ENCODE measurements at places on chromosomes 1 and 21. TPM values are rescaled to one million over a fixed set of nuclear protein-coding genes. Genes with fewer than 3 reads are reported as not detected.
A peak's percentile ranks its signal among the peaks of the same experiment; 100 is the strongest.

Gene CFAP107
- total RNA-seq, result not detected

DNA sequence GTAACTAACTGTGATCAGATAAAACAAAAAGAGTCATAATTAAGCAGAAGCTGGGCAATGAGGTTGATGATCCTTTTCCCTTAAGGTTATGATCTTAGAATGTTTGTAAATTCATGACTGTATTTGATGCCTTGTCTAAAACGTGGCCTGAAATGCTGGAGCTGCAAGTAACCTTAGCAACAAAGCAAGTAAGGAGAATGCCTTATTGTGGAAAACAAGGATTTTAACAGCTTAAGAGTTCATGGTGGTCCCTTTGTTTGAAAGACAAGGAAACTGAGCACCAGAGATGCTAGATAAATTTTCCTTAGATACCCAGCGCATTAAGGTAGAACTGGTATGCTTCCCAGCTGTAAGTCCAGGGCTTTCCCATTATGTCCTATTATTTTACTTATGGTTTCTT is 25.7 kb upstream of the XPR1 start:
- no peak for DNase-seq

- DNase-seq, result no peak
Observed at GRCh38 chr1:211653293-211653692, 22.1 kb downstream of the NEK2 start.

Gene IL19
- not detected for total RNA-seq

DNA sequence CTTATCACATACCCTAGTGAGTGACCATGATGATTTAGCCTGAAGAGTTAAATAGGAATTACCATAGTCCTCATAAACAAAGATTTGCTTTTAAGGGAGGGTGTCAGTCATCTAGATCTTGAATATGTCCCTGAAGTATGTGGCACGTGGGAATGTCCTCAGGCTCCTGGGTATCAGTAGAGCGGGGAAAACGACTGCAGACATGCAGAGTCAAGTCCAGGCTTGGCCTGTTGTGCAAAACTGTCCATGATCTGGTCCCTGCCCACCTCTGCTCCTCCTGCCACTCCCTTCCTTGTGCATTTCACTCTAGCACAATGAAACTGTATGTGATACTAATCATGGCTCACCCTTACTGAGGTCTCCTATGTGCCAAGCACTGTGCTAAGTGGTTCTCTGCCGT is 12.9 kb downstream of the MOV10 start:
- DNase-seq, result no peak

Gene SOAT1
- total RNA-seq, result 38.6 TPM

DNA sequence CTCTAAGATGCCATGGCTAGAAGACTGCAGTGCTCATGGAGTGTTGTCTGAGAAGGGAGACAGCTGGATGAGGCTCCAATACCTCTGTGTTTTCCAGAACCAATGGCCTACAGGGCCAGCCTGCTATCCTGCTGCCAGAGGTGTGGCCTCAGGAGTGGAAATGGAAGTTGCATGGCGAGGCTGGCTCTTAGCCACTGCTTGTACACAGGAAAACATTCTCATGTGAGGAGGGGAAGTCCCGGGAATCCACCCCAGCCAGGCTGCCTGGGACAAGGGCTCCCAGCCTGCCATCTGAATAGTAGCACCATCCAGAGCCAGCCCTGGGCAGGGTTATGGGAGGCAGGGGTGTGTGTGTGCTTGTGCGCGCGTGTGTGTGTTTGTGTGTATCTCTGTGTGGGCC is 56.5 kb downstream of the SDC3 start:
- peak; percentile 68 for DNase-seq

GRCh38 chr1:231862611-231863010 is 236.0 kb downstream of the DISC1 start:
- no peak for DNase-seq

Gene BRDT
- total RNA-seq, result not detected

Gene ALG14
- 3.2 TPM for total RNA-seq

Gene E2F2
- total RNA-seq, result 0.96 TPM

DNA sequence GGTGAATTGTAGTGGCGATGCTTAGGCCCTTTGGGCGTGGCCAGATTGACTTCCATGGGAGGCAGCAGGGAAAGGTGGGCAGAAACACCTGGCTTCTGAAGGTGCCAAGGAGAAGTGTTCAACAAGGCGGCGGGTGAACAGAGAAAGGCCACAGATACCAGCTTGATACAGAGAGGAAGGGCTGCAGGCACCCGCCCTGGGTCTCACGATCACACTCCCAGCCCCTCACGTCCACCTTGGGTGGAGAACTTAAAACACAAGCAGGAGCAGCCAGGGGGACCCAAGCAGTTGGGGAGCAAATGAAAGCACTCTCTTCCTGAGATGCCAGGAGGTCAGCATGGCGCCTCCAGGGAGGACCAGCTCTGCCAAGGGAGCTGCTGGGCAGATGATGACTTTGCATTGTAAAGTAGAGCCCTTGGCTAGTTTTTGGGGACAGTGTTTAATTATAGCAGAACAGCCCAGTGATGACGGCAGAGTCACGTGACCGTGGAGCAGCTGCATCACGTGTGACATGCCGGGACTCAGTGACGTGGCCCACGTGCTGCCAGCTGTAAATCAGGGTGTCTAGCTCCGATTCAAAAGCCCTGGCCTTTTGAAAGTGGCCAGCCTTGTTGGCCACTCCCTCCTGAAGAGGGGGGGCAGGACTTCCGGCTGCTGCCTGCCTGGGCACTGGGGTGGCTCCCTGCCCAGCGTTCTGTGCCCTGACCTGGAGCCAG is 19.0 kb downstream of the SLC37A1 start:
- peak; percentile 90 for DNase-seq

DNA sequence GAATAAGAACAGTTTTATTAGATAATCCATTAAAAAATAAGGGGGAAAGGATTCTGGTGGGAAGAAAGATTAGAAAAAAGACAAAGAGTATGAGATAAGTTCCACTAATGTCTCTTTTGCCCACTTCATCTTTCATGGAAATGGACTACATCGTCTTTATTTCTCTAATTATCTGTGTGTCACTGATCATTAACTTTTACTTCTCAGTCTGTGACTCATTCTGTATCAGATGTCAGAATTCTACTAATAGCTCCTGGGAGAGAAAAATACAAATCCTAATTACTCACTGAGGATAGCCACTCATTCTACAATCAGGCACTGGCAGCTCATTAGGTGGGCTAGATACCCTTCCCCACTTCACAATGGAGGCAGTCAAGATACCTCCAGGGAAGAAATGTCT is 41.7 kb downstream of the ILDR2 start:
- no peak for DNase-seq
